Amniotic stem cell (primary cell): ENCODE measurements at places on chromosomes 12 and 14.

- no peak for DNase-seq
These were observed 44.7 kb downstream of the DPF3 start for GRCh38 chr14:72849222-72849621.

DNA sequence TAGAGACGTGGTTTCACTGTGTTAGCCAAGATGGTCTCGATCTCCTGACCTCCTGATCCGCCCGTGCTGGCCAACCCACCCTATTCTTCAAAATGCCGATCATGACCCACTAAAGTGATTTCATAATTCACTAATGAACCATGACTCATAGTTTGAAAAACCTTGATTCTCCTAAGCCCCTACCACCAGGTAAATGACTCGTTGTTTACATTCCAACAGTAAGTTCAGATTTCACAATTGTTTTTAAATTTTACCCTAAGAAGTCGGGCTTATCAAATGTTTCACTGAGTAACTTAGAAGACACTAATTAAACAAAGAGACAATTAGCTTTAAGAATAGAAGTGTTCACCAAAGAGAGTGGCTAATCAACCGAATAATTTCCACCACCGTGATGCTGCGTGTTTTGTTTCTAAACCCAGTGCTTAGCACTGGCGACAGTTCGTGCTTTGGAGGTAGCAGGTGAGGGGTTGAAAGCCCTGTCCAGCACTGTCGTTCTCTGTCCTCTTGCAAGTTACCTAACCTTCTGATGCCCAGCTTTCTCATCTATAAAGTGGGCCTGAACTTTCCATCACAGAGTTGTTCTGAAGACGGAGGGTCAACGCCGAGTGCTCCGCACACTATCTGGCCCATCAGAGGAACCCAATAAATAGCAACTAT, 136.5 kb downstream of the NTF3 start:
- DNase-seq: no peak

DNA sequence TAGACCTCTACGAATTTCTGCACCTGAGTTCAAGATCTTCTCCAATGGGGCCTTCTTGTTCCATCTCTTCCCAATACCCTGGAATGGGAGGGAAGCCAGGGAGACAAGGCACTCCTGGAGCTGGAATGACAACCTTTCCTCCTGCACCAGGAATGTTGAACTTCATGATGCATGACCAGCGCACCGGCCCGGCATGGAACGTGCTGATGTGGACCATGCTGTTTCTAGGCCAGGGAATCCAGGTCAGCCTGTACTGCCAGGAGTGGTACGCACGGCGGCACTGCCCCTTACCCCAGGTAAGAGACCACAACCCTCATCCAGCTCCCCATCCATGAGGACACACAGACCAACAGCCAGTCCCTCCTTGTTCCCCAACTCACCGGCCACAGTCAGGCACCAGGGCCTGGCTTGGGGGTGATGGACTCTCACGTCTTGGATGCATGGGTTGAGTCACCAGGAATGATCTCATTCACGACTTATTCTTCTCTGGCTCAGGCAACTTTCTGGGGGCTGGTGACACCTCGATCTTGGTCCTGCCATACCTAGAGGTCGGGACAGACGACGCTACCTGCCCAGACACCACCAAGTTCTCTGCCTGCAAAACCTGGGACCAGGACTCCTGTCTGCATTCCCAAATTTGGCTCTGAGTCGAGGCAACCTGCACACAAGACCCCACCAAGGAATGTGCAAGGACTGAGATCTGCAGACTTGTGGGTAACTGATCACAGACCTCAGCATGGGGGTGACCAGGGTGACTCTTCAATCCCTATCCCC, 20.5 kb downstream of the SOAT2 start:
- DNase-seq: no peak

GRCh38 chr14:99127651-99128167, 144.3 kb downstream of the BCL11B start:
- DNase-seq: no peak

- DNase-seq: no peak
These were observed 124.5 kb downstream of the BTG1 start for GRCh38 chr12:92020983-92021665.

DNA sequence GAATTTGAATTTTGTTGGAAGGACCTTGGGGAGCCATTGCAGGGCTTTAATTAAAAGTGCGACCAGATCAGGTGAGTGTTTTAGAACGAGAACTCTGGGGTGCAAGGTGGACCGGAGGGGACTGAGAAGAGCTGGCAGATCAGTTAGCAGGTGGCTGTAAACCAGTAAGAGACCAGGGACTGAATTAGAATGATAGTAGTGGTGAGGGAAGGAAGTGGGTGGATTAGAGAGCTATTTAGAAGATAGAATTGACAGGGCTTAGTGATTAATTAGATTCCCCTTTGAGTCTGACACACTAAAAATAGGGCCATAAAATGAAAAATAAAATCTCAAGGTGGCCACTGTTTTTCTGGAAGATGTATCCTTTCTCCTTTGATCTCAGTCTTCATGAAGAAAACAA, 44.8 kb downstream of the PLXNC1 start:
- no peak for DNase-seq

DNA sequence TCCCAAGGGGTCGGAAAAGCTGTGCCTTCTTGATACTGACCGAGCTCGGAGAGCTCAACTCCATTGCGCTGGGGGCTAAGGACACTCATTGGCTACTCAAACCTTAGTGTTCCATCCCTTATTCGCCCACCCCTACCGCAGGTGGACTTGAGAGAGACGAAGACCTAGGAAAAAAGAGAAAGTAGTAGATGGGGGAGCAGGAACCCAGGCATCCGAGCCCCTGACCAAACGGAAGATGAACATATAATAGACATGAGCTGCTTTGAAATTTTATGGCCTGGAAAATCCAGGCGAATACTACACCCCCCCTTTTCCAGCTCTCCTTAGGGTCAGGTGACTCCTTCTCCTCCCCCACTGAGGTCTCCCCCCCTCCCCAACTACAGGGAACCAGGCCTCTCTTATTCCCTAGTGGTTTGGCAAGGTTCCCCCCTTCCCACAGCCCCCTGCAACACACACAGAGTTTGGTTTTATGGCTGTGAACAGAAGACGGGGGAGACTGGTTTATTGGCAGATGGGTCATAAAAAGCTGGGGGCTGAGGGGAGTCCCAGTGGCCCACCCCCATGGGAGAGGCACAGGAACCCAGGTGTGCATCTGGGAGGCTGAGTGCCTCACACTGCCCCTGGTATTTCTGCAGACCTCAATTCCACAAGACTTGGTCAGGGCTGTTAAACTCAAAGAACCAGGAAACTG, 1.6 kb downstream of the GDF11 start:
- no peak for DNase-seq

GRCh38 chr14:94690896-94691659, 78.8 kb downstream of the GSC start:
- DNase-seq: no peak

- DNase-seq: no peak
These were observed 94.1 kb downstream of the SLC2A13 start for GRCh38 chr12:40011775-40012129.

GRCh38 chr12:39993268-39993667, 112.6 kb downstream of the SLC2A13 start:
- DNase-seq: no peak

GRCh38 chr12:124746649-124747425, 116.8 kb downstream of the SCARB1 start:
- DNase-seq: no peak

- DNase-seq: no peak
These were observed 3.4 kb downstream of the LBHD2 start for GRCh38 chr14:103087343-103087835.

- no peak for DNase-seq
These were observed 92.7 kb upstream of the PLEKHA5 start for GRCh38 chr12:19036673-19037357.

- DNase-seq: no peak
These were observed 30.7 kb downstream of the MAP4K5 start for GRCh38 chr14:50501642-50502041.

DNA sequence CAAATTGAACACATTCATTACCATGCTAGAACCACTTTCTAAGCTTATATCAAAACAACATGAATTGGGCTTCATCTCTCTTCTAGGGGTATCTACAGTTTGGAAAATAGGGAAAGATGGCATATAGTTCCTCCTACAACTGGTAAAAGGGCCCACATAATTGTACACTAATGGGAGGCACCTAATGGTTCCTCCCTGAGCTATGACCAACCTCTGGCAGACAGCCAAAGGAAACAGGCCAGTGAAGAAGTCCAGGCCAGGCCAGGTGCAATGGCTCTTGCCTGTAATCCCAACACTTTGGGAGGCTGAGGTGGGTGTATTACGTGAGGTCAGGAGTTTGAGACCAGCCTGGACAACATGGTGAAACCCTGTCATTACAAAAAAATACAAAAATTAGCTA, 23.2 kb upstream of the APOF start:
- no peak for DNase-seq

- no peak for DNase-seq
These were observed 45.9 kb upstream of the GSG1 start for GRCh38 chr12:13149411-13149810.

GRCh38 chr12:6358881-6359280, 16.5 kb downstream of the SCNN1A start:
- DNase-seq: no peak

GRCh38 chr14:52131640-52132320, 62.9 kb upstream of the NID2 start:
- DNase-seq: peak; percentile 93

DNA sequence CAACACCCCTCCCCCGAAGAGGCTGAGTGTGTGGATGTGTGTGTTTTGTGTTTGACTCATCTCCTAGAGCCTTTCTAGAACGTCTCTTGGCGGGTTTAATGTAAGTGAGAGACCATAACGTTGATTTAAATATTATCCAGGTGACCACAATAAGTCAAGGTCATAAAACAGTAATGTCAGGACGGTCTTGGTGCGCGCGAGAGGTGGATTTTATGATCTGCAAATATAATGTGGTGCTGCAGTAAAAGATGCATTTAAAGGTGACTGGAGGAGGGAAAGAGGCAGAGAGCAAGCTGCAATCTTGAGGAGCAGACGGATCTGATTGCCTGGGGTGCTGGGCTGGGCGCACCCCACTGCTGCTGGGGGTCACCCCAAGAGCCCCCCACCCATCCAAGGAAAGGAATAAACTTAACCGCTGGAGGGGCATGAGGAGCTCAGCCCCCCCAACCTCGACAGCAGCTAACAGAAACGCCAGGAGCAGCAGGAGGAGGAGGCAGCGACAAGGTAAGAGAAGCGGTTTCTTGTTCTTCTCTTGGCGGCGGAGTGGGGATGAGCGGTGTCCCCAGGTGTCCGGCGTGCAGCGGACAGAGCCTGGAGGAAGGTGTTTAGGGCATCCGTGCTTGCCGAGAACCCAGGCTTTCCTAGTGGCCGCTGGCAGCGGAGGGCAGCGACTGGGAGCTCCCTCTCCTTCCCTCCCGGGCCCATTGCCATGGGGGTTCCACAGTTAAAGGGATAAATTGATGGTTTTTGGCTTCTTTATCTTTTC, 5.5 kb downstream of the HOXC10 start:
- no peak for DNase-seq

- DNase-seq: no peak
These were observed 242.1 kb downstream of the BCL11B start for GRCh38 chr14:99029916-99030305.

GRCh38 chr12:21346542-21347205, 12.0 kb upstream of the SLCO1A2 start:
- no peak for DNase-seq

- DNase-seq: no peak
These were observed 1.1 kb downstream of the CLECL1 start for GRCh38 chr12:9731797-9732196.
